ENCODE measurements at places on chromosomes 2 and 18.

DNA sequence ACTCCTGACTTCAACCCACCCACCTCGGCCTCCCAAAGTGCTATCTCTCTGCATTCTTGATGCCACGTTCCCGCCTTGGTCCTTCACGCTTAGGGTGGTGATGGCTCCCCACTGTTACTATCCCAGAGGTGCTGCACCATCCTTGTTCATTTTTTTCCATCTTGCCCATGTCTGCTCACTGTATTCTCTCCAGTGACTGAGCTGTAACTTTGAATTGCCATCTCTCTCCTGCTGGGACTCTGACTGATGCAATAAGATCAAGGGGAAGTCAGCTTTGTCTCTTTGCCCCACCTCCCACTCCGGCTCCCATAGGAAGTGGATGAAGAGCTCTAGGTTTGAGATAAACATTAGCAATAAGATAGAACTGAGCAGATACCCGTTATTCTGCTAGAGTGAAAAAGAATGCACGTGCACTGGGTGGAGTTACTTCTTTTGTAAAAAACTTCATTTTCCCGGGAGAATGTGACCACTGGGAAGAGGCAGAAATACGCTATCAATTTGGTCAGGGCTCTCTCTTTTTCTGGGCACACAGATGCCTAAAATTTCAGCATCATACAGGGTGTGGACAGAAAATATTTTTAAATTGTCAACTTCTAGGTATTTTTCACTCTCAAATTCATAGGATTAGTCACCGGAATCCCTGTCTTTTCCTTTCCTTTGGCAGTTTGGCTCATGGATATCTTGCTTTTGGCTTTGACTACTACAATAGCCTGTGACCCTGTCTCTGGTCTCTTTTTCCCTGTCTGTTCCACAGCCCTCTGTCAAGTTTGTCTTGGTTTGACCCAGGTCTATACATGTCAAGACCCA is 105.4 kb downstream of the POLR1A start:
- no peak overlapping the region for H3K27ac ChIP-seq
- no peak overlapping the region for H3K4me3 ChIP-seq
- DNase-seq, result no peak
- no peaks in the 10 kb centered on the region for H3K27me3 ChIP-seq
- H3K36me3 ChIP-seq, result no peaks in the 10 kb centered on the region

DNA sequence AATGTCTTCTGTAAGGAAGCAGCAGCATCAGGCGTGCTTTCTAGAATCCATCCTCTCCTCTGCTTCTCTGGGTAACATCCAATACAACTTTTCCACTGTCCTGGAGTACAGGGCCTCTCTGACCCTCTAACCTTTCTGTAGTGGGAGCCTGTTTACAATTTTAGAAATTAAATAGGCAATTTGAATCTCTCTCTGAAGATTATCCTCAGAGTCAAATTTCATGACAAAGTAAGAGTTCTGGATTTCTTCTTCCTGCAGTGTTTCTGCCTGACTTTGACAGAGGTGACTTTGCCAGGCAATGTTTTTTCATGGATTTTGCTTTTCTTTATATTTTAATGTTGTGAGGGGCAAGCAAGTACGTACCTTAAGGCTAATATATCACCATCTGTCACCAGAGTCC is 558.4 kb downstream of the PARD3B start:
- no peak overlapping the region for H3K4me3 ChIP-seq
- H3K27me3 ChIP-seq, result no peaks in the 10 kb centered on the region
- DNase-seq, result no peak
- no peaks in the 10 kb centered on the region for H3K4me1 ChIP-seq

DNA sequence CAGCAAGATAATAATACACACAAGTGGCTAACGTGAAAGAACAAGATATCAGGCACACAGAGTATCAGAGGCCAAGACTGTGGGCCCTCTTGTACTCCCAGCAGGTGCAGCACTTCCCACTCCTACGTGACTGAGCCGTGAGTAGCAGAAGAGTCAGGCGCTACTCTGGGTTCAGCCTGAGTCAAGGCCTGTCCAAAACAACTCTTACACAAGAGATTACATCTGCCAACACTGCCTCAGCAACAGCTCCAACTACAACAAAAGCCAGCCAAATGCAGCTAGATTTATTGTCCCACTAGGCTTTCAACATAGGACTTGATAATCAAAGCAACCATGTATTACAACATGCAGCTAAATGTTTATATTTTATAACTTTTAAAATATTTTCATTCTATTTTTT is 56.2 kb downstream of the ITSN2 start:
- no peak overlapping the region for H3K4me3 ChIP-seq
- H3K27me3 ChIP-seq, result no peaks in the 10 kb centered on the region
- H3K4me1 ChIP-seq, result peaks cover 14% of the 10 kb centered on the region
- peak overlapping the region; percentile 84 for H3K27ac ChIP-seq
- peak; percentile 97 for DNase-seq

- no peaks in the 10 kb centered on the region for H3K27me3 ChIP-seq
- H3K4me3 ChIP-seq, result no peak overlapping the region
- DNase-seq, result no peak
These were observed 66.6 kb downstream of the MYOM1 start for GRCh38 chr18:3153107-3153704.

DNA sequence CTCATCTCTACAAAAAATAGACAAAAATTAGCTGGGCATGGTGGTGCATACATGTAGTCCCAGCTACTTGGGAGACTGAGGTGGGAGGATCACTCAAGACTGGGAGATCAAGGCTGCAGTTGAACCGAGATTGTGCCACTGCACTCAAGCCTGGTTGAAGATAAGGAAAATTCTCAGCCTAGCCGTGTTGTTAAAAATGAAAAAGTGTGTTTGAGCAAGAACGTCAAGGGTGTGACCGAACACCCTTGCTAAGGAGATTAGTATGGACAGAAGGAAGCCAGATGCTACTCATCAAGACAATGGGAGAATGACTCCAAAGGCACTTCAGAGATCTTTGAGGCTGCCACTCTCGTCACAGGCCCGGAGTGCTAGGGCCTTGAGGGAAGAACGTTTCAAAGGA is 70.0 kb upstream of the NDUFV2 start:
- no peaks in the 10 kb centered on the region for H3K4me1 ChIP-seq
- no peak overlapping the region for H3K4me3 ChIP-seq
- DNase-seq, result no peak

- no peaks in the 10 kb centered on the region for H3K27me3 ChIP-seq
- no peak overlapping the region for H3K4me3 ChIP-seq
- H3K36me3 ChIP-seq, result no peaks in the 10 kb centered on the region
- H3K27ac ChIP-seq, result no peak overlapping the region
- peaks cover 46% of the 10 kb centered on the region for H3K4me1 ChIP-seq
These were observed 7.3 kb downstream of the ZNF516 start for GRCh38 chr18:76487782-76488181.

GRCh38 chr2:159137511-159138241 is 148.8 kb downstream of the WDSUB1 start:
- peaks cover 28% of the 10 kb centered on the region for H3K4me1 ChIP-seq
- no peak for DNase-seq
- no peak overlapping the region for H3K27ac ChIP-seq
- H3K27me3 ChIP-seq, result no peaks in the 10 kb centered on the region

GRCh38 chr18:7236933-7237332 is 6.0 kb downstream of the LRRC30 start:
- peaks cover 49% of the 10 kb centered on the region for H3K4me1 ChIP-seq
- peak; percentile 60 for DNase-seq
- H3K36me3 ChIP-seq, result no peaks in the 10 kb centered on the region
- no peak overlapping the region for H3K4me3 ChIP-seq

DNA sequence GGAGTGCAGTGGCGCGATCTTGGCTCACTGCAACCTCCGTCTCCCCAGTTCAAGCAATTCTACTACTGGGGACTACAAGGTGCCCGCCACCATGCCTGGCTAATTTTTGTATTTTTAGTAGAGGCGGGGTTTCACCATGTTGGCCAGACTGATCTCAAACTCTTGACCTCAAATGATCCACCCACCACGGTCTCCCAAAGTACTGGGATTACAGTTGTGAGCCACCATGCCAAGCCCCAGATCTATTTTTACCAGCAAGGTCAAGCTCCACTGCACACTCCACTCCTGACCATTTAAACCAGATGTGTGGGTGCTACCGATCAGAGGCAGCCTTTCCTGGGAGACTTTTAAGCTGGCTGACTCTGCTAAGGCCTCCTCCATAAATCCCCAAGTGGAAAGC is 67.5 kb upstream of the CD226 start:
- no peaks in the 10 kb centered on the region for H3K27me3 ChIP-seq
- H3K27ac ChIP-seq, result no peak overlapping the region
- H3K36me3 ChIP-seq, result no peaks in the 10 kb centered on the region
- H3K4me1 ChIP-seq, result peaks cover 7% of the 10 kb centered on the region
- no peak for DNase-seq

- DNase-seq, result no peak
- H3K27me3 ChIP-seq, result no peaks in the 10 kb centered on the region
- H3K4me1 ChIP-seq, result no peaks in the 10 kb centered on the region
- no peaks in the 10 kb centered on the region for H3K36me3 ChIP-seq
- H3K27ac ChIP-seq, result no peak overlapping the region
These were observed 92.7 kb downstream of the DDX1 start for GRCh38 chr2:15684161-15685039.

DNA sequence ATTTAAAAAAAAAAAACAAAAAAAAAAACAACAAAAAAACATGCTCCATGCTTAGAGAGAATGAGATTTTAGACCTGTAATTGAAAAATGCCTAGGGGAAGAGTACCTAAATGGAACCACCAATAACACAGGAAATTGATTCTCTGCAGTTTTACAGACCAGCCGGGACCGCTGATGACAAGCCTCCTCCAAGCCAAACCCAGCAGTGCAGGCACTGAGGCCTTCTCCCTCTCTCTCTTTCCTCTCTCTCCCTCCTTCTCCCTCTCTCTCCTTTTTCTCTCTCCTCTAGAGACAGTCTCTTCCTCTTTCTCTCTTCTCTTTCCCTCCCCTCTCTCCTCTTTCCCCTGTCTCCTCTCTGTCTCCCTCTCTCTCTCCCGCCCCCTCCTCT is 228.8 kb upstream of the COPS8 start:
- no peak for DNase-seq
- H3K4me1 ChIP-seq, result peaks cover 19% of the 10 kb centered on the region
- H3K4me3 ChIP-seq, result no peak overlapping the region
- no peaks in the 10 kb centered on the region for H3K36me3 ChIP-seq

DNA sequence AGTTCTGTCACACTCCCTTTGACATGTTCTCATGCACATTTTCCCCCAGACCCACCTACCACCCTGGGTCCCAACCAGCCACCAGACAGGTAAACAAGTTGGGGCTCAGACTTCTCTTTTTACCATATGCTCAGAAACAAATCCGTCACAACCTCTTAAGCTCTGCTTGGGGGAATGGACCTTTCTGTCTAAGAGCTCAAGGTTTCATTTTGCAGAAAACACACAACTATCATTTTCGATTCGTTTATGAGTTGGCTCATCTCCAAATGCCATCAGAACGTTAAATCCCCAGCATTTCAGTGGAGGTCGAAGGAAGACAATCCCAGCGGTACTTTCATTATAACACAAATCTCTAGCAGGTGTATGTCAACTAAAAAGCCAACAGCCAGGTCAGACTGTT is 30.6 kb upstream of the NCK2 start:
- H3K36me3 ChIP-seq, result no peaks in the 10 kb centered on the region
- no peaks in the 10 kb centered on the region for H3K27me3 ChIP-seq
- no peak for DNase-seq
- H3K27ac ChIP-seq, result no peak overlapping the region
- H3K4me3 ChIP-seq, result no peak overlapping the region

GRCh38 chr2:34652636-34653035 is 1053.5 kb upstream of the FAM98A start:
- H3K27me3 ChIP-seq, result no peaks in the 10 kb centered on the region
- H3K4me3 ChIP-seq, result no peak overlapping the region
- DNase-seq, result no peak
- no peaks in the 10 kb centered on the region for H3K36me3 ChIP-seq
- H3K27ac ChIP-seq, result no peak overlapping the region
- no peaks in the 10 kb centered on the region for H3K4me1 ChIP-seq

- no peak overlapping the region for H3K27ac ChIP-seq
- no peaks in the 10 kb centered on the region for H3K4me1 ChIP-seq
- H3K4me3 ChIP-seq, result no peak overlapping the region
- no peak for DNase-seq
These were observed 102.9 kb upstream of the CCDC195 start for GRCh38 chr2:224819075-224819474.

- peaks cover 12% of the 10 kb centered on the region for H3K4me1 ChIP-seq
- no peaks in the 10 kb centered on the region for H3K27me3 ChIP-seq
- no peak overlapping the region for H3K27ac ChIP-seq
- H3K36me3 ChIP-seq, result no peaks in the 10 kb centered on the region
- DNase-seq, result no peak
These were observed 88.8 kb downstream of the ZCCHC2 start for GRCh38 chr18:62611453-62612288.

GRCh38 chr2:28366496-28367282 is 26.0 kb upstream of the FOSL2 start:
- H3K4me3 ChIP-seq, result no peak overlapping the region
- no peaks in the 10 kb centered on the region for H3K27me3 ChIP-seq
- no peaks in the 10 kb centered on the region for H3K36me3 ChIP-seq
- H3K27ac ChIP-seq, result no peak overlapping the region
- no peak for DNase-seq
- peaks cover 15% of the 10 kb centered on the region for H3K4me1 ChIP-seq

DNA sequence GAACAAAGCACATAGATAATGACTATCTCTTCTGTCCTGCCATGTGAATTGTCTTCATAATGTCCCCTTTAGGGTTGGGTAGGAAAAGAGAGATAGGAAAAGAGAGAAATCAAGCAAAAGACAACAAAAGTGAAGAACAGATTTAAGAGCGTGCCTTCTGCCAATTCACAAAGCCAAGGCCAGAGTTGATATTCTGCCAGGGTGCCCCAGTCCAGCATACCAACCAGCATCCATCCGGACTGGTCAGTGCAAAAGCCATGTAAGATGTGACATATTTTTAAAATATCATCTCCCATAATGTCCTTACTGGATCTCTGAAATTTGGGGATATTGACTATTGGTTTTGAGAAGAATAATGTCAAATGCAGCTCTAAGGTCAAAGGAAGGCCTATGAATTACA is 35.7 kb upstream of the KLF7 start:
- no peak for DNase-seq
- no peak overlapping the region for H3K27ac ChIP-seq
- no peaks in the 10 kb centered on the region for H3K27me3 ChIP-seq
- no peaks in the 10 kb centered on the region for H3K36me3 ChIP-seq
- no peaks in the 10 kb centered on the region for H3K4me1 ChIP-seq
- H3K4me3 ChIP-seq, result no peak overlapping the region

- no peaks in the 10 kb centered on the region for H3K27me3 ChIP-seq
- DNase-seq, result no peak
- no peaks in the 10 kb centered on the region for H3K36me3 ChIP-seq
These were observed 3.5 kb upstream of the UPP2 start for GRCh38 chr2:158098178-158098577.

DNA sequence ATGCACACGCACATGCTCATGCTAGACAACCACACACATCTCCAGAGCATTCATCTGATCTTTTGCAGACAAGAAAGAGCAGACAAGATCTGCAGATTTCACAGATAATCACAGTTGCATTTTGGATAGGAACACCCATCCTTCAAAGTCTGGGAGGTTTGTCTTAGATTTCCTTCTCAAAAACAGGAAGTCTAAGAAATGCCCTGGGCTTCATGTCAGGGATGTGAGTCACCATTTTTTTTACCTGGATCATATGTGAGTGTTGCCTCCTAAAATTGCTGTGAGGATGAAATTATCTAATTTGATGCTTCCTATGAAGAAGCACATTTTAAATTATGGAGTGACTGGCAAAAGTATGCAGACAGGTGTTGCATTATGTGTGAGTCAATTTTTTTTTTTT is 46.1 kb downstream of the SRD5A2 start:
- H3K36me3 ChIP-seq, result no peaks in the 10 kb centered on the region
- no peaks in the 10 kb centered on the region for H3K4me1 ChIP-seq
- DNase-seq, result no peak
